ENCODE measurements at places on chromosomes 12 and 14. TPM values are rescaled to one million over a fixed set of nuclear protein-coding genes. Genes with fewer than 3 reads are reported as not detected.

Gene RND1
- polyA plus RNA-seq: 2.9 TPM

DNA sequence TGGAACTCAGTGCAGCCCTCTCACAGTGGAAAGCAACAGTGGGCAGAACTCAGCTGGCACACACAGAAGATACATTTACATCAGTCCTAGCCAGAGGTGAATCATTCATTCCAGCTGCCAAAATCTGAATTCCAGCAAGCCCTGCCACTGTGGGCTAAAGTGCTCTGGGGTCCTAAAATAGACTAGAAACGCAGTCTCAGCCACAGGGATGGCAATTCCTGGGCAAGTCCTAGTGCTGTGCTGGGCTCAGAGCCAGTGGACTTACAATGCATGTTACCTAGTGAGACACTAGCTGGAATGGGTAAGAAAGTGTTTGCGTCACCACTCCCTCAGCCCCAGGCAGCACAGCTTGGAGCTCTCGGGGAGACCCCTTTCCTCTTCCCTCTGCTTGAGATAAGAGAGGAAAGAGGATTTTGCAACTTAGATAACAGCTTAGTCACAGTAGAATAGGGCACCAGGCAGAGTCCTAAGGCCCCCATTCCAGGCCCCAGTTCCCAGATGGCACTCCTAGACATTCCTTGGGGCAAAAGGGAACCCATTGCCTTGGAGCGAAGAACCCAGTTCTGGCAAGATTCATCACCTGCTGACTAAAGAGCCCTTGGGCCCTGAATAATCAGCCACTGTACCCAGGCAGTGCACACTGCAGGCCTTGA is 592.9 kb downstream of the FSCB start:
- no peak for DNase-seq

Gene KLHDC1
- polyA plus RNA-seq: 4.9 TPM

DNA sequence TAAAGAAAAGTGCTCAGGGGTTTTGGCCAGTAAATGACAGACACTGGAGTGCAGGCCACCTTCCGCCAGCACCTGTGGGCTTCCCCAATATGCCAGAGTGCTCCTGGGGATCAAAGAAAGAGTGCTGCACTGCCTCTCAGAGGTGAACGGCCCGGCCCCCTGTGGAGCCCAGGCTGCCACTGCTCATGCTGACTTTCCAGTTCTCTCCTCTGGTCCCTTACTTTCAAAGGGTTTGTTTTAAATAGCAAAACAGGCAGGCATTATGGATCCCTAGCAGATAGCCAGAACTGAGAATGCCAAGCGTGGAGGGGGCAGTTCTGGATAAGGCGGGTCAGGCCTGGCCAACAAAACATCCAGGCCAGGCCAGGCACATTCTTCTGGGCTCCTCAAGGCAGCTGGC is 59.6 kb downstream of the MDM2 start:
- no peak for DNase-seq
